Stimulated activated CD8-positive, alpha-beta memory T cell treated with anti-CD3 and anti-CD28 coated beads, Interleukin-7, amount 100 ng/mL, for 24 hours (primary cell): ENCODE measurements at places on chromosomes 6 and 20.

GRCh38 chr20:3192226-3193015 lies 12.1 kb downstream of the DDRGK1 start:
- no peak for DNase-seq

- no peak for DNase-seq
Observed at GRCh38 chr20:64035066-64035932, 683 bp upstream of the C20orf204 start.

GRCh38 chr6:35786810-35787209 lies 6.0 kb downstream of the CLPSL1 start:
- no peak for DNase-seq

- no peak for DNase-seq
Observed at GRCh38 chr6:44120692-44121443, 6.4 kb downstream of the MRPL14 start.

DNA sequence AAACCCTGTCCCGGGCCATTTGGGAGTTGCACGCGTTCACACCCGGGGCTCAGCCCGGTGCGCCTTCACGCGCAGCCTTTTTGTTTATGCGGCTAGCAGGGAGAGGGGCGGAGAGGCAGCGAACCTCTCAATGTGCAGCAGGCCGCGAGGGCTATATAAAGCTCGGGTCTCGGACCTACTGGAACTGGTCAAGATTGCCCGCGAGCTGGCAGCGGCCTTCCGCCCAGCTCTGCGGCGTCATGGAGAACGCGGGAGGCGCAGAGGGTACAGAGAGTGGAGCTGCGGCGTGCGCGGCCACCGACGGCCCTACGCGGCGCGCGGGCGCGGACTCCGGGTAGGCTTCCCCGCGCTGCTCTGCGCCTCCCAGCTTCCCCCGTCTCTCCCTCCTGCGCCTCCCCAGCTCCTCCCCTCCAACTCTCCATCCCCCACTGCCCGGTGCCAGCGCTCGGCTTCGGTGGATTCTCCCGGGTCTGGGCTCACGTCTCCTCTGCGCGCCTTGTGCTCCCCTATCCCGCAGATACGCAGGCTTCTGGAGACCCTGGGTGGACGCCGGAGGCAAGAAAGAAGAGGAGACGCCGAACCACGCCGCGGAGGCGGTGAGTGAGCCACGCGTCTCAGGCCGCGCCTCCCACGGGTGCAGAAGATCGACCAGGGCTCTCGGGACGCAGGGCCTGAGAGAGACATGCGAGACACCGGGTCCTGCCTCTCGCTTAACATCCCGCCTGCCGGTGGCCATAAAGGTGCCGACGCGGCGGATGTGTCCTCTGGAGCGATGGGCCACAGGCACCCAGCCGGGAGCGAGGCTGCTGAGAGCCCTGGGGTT lies at the start of gene RIPPLY2:
Gene RIPPLY2 (plus strand): TSS at position 183 of the 823 bp plus-strand sequence. CDS start 57 bp downstream, at position 240.
- DNase-seq, result no peak

DNA sequence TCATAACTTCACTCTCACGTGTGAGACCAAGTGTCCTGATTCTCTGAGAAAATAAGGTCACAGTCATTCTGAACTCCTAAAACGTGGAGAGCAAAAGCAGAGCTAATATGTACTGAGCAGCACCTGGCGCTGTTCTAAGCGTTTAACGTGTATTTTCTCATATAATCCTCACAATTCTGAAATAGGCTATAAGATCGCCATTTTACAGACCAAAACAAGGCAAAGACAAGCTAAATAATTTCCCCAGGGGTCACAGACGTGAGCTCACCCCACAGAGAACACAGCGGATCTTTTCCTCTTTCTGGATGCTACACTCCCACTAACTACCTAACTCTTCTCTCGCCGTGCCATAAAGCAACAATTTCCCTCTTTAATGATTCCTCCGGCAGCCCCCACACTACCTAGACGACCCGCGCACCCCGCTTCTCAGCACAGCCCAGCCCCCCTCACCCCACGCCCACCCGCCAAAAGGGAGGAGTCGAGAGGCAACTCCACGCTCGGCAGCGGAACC lies 636 bp downstream of the SUPT3H start:
- DNase-seq, result peak; percentile 71

DNA sequence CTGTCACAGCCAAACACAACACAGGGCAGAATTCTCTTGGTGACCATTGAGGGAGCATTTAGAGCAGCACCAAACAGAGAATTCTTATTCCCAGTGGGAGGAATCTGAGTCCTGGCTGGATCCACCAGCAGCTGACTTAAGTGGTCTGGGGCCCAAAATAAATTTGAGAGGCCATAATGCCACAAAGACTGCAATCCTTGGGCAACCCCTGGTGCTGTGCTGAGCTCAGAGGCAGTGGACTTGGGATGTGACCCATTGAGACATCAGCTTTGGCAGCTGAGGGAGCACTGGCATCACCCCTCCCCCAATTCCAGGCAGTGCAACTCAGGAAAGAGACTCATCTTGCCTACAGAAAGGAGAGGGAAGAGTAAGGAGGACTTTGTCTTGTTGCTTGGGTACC lies 48.6 kb upstream of the THBS2 start:
- no peak for DNase-seq

DNA sequence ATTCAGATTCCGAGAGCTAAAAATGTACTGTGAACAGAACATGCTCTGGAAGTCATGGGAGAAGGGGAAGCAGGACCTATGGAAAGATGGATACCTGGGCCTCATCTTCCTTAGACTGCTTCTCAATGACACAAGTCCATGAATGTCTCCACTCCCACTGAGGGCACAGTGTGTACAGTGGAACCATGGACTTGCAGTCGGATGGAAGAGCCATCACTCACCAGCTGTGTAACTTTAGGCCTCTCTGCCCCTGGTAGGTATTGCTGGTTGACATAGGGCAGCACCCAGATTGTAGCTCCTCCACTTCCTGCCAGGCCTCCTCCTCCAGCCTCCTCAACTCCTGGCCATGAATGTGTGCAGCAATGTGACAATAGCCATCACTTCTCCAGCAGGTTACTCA lies 52.5 kb downstream of the MAFB start:
- no peak for DNase-seq

DNA sequence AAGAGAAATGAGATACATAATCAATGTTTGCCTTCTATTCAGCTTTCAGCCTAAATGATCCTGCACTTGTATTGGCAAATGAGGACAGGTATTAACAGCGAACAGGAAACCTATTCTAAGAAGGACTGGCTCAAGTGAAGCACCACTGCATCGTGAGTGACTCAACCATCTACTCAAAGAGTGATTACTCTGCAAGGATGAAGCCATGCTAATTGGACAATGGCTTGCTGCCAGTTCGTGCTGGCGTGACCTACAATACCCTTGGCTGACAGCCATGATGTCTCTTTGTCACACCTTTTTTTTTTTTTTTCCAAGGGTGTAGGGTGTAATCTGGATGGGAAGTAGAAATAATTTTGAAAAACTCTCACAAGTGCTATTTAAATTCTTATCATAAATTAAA lies 104.9 kb downstream of the GJA10 start:
- no peak for DNase-seq

DNA sequence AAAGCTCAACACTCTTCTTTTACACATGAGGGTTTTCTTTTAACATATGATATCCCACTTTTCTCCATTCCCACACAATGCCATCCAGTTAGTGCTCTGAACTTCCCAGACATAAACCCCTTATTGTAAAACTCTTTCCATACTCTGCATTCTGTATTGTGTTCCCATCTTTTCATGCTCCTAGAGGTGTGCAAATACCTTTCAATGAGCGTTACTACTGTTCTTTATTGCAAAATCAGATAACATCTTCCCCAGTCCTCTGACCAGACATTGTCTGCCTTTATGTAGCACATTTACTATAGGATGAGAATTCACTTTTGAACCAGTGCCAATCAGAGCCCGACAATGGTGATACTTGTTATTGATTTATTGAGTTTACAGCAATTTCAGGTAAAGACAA lies 296.2 kb downstream of the GRIK2 start:
- DNase-seq, result no peak

- DNase-seq, result no peak
Observed at GRCh38 chr6:16466800-16467553, 228.6 kb downstream of the GMPR start.

DNA sequence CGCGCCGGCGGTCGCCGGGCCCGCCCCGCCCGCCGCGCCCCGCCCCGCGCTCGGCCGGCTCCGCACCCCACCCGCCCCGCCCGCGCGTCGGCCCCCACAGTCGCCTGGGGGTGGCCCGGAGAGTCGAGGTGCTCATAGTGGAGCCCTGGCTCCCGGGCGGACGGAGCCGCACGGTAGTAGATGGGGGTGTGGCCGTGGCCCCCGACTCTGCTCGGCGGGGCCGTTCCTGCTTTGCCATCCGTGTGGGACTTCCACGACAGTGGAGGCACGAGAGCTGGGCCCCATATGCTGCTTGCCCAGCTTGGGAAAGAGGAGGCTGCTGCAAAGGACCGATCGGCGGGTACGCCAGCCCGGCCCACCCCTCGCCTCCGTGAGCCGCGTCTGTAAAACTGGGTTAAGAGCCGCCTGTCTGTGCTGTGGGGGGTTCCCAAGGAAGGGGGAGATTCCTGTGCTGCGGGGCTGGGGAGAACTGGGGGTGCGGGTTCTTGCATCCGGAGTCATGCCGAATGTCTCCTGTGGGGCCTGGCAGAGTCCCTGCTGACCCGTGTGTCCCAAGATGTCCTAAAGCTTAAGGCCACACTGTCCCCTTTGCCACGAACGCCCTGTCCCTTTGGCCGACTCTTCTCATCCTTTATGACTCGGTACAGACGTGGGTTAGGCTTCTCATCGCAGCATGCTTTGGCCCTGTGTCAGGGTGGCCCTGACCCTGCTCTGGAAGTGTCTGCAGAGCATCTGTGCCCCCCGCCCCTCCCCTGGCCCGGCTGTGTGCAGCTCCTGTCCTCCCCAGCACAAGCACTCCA lies at the start of gene OPRL1:
Gene OPRL1 (plus strand): TSS at position 70 of the 800 bp plus-strand sequence. CDS start 12,639 bp downstream, outside the sequence.
- DNase-seq, result no peak

DNA sequence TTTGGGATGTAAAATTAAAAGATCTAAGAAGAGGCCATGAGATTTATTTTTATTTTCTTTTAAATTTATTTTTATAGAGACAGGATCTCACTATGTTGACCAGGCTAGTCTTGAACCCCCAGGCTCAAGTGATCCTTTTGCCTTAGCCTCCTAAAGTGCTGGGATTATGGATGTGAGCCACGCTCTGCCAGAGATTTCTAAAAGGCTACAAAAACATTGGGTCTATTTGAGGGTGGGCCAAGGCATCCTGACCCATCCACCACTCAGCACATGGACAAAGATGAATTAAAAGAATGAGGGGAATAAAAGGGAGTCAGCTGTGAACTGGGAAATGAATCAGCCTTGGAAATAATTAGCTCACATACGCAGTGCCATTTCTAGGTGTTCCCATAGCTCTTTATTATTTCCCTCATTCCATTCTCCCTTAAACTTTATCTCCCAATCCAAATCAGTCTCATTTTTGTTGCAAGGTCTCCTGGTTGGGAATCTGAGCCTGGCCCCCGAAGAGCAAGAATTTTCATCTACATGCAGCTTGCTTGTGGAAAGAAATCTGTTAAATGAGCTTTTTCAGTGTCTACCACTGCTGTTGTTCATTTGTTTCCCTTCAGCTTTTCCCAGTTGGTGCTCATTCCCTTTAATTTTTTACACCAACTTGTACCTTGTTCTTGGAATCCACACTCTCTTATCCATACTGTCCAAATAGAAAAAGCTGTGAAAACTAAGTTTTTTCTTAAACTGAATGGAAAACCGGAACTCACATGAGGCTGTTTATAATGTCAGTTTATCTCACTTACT lies 66.9 kb downstream of the MKKS start:
- DNase-seq, result no peak

GRCh38 chr6:35199866-35200265 lies 13.9 kb upstream of the SCUBE3 start:
- no peak for DNase-seq

GRCh38 chr20:43398676-43399324 lies 58.9 kb upstream of the SRSF6 start:
- DNase-seq, result no peak

DNA sequence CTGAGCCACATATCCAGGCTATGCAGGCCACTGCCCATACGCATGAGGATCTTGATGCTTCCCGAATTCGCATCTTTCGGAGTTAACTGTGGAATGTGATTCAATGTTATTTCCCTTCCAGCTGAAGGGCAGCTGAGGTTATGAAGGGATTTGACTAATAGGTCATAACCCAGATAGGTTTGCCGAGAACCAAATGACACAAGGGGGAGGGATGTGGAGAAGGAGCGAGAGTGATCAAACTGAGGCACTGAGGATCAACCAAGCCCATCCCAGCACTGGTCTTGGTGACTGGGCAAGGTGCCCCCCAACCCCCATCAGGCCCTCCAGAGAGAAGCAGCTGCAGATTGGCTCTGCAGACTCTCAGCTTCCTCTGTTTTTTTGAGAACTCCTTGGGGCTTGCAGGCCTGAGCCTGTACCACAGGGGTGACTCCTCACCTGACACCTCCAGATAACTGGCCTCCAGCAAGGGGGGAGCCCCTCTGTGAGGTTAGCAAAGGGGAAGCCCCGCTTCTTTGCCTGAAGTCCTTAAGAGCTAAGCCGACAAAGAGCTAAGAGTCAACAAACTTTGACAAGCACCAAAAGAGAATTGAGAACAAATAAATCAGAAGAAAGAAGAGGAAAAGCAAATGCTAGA lies 185.9 kb downstream of the PDE7B start:
- no peak for DNase-seq

DNA sequence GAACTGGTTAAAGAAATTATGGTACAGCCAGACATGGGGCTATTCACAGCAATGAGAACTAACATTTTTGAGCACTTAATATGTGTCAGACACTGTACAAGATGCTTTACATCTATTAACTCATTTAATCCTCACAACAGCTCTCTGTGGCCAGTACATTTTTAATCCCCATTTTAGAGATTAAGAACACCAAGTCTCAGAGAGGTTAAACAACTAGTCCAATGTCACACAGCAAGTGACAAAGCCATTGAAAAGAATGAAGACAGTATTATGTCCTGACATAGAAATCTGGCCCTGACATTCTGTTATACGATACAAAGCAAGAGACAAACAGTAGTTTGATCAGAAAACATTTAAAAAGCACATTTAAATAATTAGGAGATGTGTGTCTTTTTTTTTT lies 3.8 kb upstream of the CSNK2A1 start:
- DNase-seq, result no peak

GRCh38 chr6:74605922-74606581 lies 599.8 kb downstream of the COL12A1 start:
- DNase-seq, result no peak

- no peak for DNase-seq
Observed at GRCh38 chr6:74611220-74611619, 594.6 kb downstream of the COL12A1 start.

- DNase-seq, result no peak
Observed at GRCh38 chr6:159691963-159692287, 1.1 kb downstream of the SOD2 start.

DNA sequence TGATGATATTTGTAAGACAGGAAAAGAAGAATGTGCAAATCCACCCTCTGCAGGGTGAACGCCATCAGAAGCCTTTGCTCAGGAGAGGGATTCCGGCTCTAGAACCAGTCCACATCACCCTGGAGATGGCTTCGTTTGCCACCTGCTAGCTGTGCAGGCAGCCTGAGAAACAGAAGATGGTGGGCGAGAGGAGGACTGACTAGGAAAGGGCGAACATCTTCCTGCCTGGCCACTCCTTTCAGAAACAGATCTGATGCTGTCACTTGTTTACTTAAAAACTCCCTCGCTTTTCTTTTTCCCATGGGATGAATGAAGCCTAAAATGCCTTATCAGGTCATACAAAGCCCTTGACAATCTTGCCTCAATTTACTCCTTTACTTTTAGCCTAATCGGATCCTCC lies 1.2 kb downstream of the PTPRA start:
- no peak for DNase-seq
